ENCODE measurements at places on chromosomes 1 and 21.

- DNase-seq: no peak
Observed at GRCh38 chr1:29761159-29761928, 525.0 kb downstream of the PTPRU start.

GRCh38 chr1:243916160-243916559, 66.1 kb upstream of the AKT3 start:
- no peak for DNase-seq

- no peak for DNase-seq
Observed at GRCh38 chr1:230087028-230087716, 20.1 kb downstream of the GALNT2 start.

GRCh38 chr1:160874935-160875334, 10.0 kb downstream of the ITLN1 start:
- no peak for DNase-seq

All from astrocyte of the spinal cord (primary cell).